ENCODE measurements at places on chromosomes 1 and 21.

- DNase-seq, result no peak
Measured at GRCh38 chr1:186806477-186806876, 22.3 kb upstream of the PLA2G4A start.

GRCh38 chr1:111104981-111105380, 34.9 kb downstream of the DRAM2 start:
- DNase-seq, result no peak

GRCh38 chr1:36463463-36463802, 751 bp downstream of the MRPS15 start:
- DNase-seq, result no peak

GRCh38 chr1:201307231-201307630, 23.9 kb downstream of the PKP1 start:
- DNase-seq, result no peak

- DNase-seq, result no peak
Measured at GRCh38 chr1:204468206-204468605, 26.4 kb downstream of the PIK3C2B start.

- DNase-seq, result no peak
Measured at GRCh38 chr1:155607708-155608107, 2.3 kb upstream of the MSTO1 start.

- no peak for DNase-seq
Measured at GRCh38 chr1:100868364-100868995, 26.2 kb downstream of the EXTL2 start.

DNA sequence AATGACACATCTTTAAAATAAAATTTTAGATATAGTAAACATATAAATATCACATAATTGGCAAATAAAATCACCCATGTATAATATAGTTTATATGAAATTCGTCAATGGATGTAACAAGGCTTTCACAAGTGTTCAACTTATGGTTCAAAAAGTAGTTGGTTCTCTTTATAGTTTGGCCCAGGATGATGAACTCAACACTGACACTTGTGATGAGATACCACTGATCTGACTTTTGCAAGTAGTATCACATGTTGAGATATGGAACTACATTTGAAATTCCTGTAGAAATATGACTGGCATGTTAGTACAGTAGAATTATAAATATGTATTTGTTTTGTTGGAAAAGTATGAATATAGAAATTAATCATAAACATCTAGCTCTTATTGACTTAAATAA, 1.8 kb downstream of the TNNI3K start:
- no peak for DNase-seq

- DNase-seq, result no peak
Measured at GRCh38 chr1:180173952-180174351, 19.3 kb downstream of the QSOX1 start.

GRCh38 chr1:212162635-212163034, 122.6 kb upstream of the PPP2R5A start:
- peak; percentile 12 for DNase-seq

DNA sequence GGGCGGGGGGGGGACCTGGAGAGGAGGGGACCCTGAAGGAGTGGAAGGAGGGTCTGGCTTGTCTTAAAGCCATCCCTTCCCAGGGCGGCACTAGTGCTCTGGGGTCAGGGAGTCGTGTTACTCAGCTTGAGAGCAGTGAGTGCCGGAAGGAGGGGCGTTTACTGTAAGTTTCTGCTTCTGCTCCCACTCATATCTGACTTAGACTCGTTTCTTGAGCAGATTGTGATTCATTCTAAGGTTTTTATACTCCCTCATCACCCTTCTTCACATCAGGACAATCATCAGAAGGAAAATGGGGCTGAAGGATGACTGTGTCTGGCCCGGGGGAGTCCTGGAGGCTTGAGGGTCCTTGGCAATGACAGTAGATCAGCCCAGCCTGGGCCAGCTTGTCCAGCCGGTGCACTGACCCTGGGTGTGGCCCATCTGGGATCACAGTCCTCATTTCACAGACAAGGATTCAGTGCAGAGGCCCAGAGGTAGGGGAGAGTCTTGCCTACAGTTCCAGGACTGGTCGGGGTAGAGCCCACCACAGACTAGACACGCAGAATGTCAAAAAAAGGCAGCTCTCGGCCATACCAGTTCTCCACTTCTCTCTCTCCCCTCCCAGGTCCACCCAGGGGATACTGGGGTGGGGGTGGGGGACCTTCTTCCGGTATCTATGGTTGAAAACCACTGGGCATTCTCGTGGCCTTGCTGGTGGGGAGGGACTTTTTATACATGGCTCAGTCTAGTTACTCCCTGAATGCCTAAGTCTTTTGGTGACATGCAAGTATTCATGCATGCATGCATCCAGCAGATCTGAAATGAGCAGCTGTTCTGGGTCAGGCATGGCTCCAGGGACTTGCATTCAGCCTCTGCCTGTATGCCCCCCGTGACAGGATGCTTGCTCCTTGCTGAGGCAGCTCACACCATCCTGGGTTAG, 5.1 kb downstream of the TNFRSF8 start:
- DNase-seq, result peak; percentile 30

- DNase-seq, result peak; percentile 83
Measured at GRCh38 chr1:234907940-234908405, 220.7 kb downstream of the TOMM20 start.

- no peak for DNase-seq
Measured at GRCh38 chr1:116458695-116459094, 85.7 kb downstream of the ATP1A1 start.

- no peak for DNase-seq
Measured at GRCh38 chr21:25717491-25718147, 17.1 kb downstream of the ATP5PF start.

DNA sequence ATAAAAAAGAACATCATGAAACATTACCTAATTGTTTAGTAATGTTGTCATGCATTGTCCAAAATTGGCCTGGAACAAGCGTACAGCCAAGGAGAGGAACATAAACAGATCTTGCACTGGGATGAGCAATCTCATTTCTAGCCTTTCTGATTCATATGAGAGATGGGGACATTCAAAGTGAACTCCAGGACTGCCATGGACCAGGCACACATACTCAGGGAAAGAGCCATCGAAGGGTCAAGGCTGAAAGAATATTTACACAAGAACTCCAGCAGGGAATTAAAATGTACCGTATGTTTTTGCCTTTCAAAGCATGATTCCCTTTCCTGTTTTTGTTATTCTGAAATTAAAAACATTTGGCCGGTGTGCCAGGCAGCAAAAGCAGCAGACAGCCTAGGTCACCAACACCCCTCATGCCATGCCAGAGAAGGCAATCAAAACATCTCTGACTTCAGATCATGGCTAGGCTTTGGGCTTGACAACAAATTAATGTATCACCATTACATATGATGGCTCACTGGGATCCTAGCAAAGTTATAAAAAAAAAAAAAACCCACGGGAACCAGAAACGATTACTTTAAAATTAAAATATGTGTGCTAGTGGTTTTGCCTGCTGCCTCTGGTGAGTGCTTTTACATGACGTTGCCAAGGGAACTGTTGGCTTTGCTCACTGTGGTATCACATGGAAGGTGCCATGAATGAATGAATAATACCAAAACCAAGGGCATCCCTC, 159.8 kb downstream of the TGFBR3 start:
- DNase-seq, result peak; percentile 86

GRCh38 chr21:27498025-27498424, 531.1 kb upstream of the ADAMTS5 start:
- no peak for DNase-seq

DNA sequence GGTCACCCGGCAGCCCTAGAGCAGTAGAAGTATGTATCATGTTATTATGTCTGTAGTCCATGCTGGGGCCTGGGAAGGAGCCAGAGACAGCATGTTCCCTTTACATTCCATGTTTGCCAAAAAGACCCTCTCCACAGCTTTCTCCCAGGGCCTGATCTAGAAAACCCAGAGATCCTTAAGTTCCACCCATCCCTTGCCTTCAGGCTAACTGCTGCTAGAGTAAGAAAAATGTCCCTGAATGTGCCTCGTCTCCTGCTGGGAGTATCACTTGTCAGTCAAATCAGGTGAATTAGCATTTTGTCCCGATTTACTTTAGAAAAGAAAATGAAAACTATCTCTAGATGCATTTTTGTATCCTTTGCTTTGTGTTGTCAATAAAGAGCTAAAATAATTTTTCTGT, 13.3 kb upstream of the MRPS14 start:
- DNase-seq, result no peak

DNA sequence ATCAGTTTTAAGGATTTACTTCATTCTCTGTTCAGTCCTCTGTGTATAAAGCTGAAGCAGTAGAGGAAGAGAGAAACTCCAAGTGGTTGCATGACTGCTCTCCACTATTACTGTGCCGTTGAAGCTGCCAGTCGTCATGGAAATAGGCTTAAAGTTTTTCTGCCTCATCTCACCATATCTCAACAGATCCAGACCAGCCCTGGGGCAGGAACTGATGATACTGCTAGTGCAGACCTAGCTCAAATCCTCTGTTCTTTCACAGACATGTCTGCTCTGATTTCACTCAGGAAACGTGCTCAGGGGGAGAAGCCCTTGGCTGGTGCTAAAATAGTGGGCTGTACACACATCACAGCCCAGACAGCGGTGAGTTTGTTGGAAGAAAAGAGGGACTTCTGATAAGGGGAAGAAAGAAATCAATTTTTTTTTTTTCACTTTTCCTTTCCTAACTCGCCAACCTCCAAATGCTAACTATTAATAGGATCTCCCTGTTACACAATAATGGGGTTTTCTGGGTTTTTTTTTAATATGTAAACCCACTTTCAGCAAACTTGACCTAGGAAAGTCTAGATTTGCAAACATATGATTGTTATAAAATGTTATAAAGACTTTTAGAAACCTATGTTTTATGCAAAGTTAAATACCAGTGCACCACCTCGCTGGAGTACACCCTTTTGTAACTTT, 22.2 kb upstream of the STRIP1 start:
- no peak for DNase-seq

GRCh38 chr1:27521861-27522431, 32.0 kb upstream of the WASF2 start:
- no peak for DNase-seq

DNA sequence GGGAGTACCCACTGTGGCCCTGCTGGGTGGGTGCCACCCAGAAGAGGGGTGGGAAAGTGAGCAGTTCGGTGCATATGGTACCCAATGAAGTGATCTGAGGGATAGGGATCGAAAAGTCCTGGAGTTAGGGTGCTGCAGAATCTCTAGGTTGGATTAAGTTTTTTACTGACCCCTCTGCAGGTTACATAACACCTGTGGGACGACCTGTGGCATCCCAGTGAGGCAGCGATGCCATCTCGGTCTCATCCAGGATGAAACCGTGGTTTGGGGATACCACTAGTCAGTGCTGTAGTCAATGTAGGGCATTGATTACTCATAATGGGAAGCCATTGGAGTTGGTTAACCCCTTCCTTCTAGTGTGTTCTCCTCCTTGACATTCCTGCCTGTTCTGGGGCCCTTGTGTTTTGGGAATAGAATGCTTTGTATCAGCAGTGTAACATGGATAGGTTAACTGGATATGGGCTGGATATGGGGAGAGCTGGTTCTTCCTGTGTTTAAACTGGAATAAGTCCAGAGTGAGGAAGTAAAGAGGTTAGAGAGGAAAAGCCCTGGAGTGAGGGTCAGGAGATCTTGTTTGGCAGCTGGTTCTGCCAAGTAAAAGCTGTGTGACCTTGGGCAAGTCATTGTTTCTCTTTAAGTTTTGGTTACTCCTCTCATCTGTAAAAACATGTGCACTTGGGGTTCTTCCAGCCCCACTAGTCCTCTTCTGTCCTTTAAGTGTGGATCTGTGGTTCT, 42.8 kb upstream of the ATF3 start:
- DNase-seq, result no peak

- no peak for DNase-seq
Measured at GRCh38 chr1:207922554-207922953, 11.6 kb upstream of the CD34 start.

DNA sequence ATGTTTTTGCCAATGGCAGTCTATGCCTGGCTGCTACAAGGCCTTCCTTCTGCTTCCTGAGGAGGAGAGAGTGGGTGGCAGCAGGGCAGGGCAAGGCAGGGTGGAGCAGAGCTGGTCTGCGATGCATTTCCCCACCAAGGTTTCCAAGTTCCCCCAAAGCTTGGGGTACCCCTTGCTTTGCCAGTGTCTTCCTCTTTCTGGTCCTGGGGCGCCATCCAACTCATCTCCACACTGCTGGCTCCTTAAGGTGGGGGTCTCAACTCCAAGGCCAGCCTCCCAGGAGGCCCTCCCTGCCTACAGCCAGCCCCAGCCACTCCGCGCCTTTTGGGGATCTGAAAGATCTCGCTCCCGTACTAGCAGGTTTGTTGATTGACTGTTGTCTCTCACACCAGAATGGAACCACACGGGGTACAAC, 3.9 kb upstream of the SKI start:
- DNase-seq, result no peak

DNA sequence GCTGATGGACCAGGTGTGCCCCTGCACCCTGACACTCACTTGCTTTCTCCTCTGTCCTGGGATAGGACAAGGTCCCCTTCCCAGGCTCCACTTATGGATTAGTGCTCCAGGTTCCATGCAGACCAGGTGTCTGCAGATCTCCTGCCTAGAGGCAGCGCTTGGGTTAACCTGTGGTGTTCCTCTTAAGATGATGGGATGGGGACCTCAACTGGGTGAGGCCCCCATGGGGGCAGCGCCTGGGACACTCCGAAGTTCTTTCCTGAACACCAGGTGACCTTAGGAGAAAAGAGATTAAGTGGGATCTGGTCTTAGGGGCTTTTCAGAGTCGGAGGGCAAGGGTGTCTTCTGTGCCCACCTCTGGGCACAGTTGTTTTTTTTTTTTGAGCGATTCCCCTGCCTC, 21.2 kb downstream of the TNNT2 start:
- DNase-seq, result no peak

DNA sequence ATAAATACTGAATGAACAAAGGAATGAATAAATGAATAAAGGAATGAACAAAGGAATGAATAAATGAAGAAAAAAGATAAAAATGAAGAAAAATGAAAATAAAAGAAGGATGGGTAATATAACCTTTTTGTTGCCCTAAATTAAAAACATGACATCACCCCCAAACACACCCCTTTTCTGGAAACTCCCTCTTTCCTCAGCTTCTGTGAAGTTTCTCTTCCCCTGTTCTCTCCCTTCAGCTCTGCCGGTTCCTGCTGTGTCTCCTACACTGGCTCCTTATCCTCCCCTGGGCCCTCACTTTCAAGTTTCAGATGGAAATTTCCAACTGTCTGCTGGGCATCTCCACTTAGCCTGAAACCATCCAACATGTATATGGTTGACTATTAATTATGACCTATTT, 37.9 kb downstream of the RAB3B start:
- DNase-seq, result no peak

- DNase-seq, result no peak
Measured at GRCh38 chr1:199292896-199293295, 654.1 kb downstream of the PTPRC start.

DNA sequence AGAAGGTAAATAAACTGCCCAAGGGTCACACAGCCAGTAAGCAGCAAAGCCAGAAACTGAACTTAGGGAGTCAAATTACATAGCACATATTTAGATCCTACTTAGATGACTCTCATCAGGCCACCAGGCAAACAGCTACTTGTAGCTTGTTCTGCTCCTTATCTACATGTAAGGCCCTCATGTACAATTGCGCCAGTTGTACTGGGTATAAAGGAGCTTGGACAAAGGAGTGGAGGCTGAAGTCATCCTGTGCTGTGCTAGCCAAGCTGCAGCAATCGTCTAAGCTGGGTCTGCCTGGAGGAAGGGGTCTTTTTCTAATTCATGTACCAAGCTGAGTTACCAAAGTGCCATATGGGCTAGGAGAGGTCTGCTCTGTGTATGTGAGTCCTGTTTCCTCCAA, 12.8 kb downstream of the ETNK2 start:
- DNase-seq, result no peak
